Airway epithelial cell (primary cell): ENCODE measurements at places on chromosomes 1 and 21. TPM values are rescaled to one million over a fixed set of nuclear protein-coding genes. Genes with fewer than 3 reads are reported as not detected.

Gene VAMP3
- 82.1 and 113 TPM in 2 replicates for total RNA-seq

Gene CAMK2N1
- 9.2 and 12.2 TPM in 2 replicates for total RNA-seq

Gene ZNF692
- 29.3 and 41.3 TPM in 2 replicates for total RNA-seq

Gene ITGB2
- total RNA-seq = 0.42 TPM in 1 of 2 replicates, not detected in the other

Gene HSPB7
- not detected in 2 replicates for total RNA-seq

Gene RNU5D-1
- total RNA-seq = not detected in 2 replicates

Gene UBXN10
- total RNA-seq = 0.23 TPM in 1 of 2 replicates, not detected in the other

Gene CD101
- total RNA-seq = 0.07 and 0.14 TPM in 2 replicates

Gene NBPF15
- total RNA-seq = 3.3 and 6.7 TPM in 2 replicates

Gene RNU1-2
- under 0.01 TPM in 2 replicates for total RNA-seq

Gene SPRR2D
- 14.5 and 17.9 TPM in 2 replicates for total RNA-seq

Gene TMCC2
- 4.3 and 4.7 TPM in 2 replicates for total RNA-seq

Gene RRAGC
- 6.5 and 9.0 TPM in 2 replicates for total RNA-seq

Gene PAQR6
- total RNA-seq = 0.60 and 0.71 TPM in 2 replicates

Gene LRRC8B
- total RNA-seq = 9.1 and 14.5 TPM in 2 replicates

Gene IFI44L
- total RNA-seq = 0.07 and 0.28 TPM in 2 replicates
